ENCODE measurements at places on chromosomes 7 and 10. TPM values are rescaled to one million over a fixed set of nuclear protein-coding genes. Genes with fewer than 3 reads are reported as not detected.

GRCh38 chr10:69912589-69912988, 110.9 kb downstream of the COL13A1 start:
- peak; percentile 46 for DNase-seq

- DNase-seq, result no peak
Observed at GRCh38 chr7:143418681-143419458, 10.2 kb upstream of the EPHA1 start.

DNA sequence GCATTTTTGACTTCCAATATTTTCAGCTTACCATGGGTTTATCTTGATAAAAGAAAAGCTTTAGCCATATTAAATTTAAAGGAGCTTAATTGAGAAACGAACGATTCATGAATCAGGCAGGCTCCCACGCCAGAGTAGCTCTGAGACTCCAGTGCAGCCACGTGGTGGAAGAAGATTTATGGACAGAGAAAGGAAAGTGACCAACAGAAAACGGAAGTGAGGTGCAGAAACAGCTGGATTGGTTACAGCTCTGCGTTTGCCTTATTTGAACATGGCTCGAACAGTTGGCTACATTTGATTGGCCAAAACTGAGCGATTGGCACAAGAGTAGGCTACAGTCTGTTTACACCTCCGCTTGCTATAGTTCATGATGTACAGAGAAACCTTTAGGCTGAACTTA, 395.4 kb downstream of the GATA3 start:
- DNase-seq, result no peak

GRCh38 chr7:88669913-88670312, 89.6 kb upstream of the ZNF804B start:
- DNase-seq, result no peak

DNA sequence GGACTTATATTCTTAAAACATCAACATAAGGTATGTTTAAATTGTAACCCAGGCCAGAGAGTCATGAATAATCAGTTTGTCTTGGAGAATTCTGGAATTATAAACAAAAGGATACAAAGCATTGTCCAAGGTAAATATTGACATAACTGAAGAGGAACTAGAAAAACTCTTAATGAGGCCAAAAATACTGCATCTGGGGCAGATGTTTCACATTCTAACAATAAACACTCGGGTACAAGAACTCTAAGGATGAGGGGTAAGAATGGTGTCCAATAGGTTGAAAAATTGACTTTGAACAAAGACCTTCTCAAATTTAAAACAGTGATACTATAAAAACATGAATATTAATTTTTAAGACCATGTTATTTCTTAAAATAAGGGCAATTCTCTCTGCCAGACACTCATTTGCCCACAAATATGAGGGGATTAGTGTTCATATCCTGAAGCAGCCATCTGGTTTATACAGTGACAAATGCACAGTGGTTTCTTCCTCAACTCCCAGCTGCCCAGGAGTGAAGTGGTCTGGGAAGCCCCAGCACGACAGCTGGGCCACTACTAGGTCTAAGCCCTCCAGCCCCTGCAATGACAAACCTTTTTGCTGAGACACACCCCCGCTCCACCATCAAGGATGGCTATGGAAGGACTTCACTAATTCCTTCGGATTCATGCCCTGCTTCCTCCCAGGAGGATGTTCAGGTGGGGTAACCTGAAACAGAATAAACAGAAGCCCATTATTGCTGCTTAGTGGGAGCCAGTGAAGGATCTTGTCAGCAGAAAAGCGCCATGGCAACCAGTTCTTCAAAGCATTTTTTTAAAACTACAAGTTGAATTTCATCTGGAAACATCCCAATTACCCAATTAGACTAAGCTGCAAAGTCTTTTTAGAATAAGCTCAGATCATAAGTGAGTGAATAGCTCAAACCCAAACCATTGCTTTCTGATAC, 107.5 kb upstream of the ARID5B start:
- DNase-seq, result peak; percentile 15

HOGA1 gene
- total RNA-seq, result 0.47 TPM

CFAP69 gene
- 4.5 TPM for total RNA-seq

SRPK2 gene
- total RNA-seq, result 25.7 TPM

DENND10 gene
- 36.6 TPM for total RNA-seq

Data from mucosa of descending colon (tissue), 3 donors.